ENCODE measurements at places on chromosomes 6 and 20. TPM values are rescaled to one million over a fixed set of nuclear protein-coding genes. Genes with fewer than 3 reads are reported as not detected.

SLC17A1 gene
- not detected for polyA plus RNA-seq

KCNK5 gene
- polyA plus RNA-seq = 1.5 TPM

LGSN gene
- not detected for polyA plus RNA-seq

DPPA5 gene
- polyA plus RNA-seq = not detected

CFB gene
- polyA plus RNA-seq = 1.0 TPM

All from forelimb muscle (tissue), 1 donor.